ENCODE measurements at places on chromosomes 1 and 21. TPM values are rescaled to one million over a fixed set of nuclear protein-coding genes. Genes with fewer than 3 reads are reported as not detected.
A peak's percentile ranks its signal among the peaks of the same experiment; 100 is the strongest.

The RPS6KA1 gene
- total RNA-seq: 117 TPM

The ITLN2 gene
- total RNA-seq: not detected

The GOLT1A gene
- total RNA-seq: not detected

The FMO1 gene
- total RNA-seq: not detected

- no peak overlapping the region for H3K4me3 ChIP-seq
- H3K36me3 ChIP-seq: no peaks in the 10 kb centered on the region
- no peak overlapping the region for H3K27ac ChIP-seq
Measured at GRCh38 chr1:243842161-243842560, 7.9 kb downstream of the AKT3 start.

DNA sequence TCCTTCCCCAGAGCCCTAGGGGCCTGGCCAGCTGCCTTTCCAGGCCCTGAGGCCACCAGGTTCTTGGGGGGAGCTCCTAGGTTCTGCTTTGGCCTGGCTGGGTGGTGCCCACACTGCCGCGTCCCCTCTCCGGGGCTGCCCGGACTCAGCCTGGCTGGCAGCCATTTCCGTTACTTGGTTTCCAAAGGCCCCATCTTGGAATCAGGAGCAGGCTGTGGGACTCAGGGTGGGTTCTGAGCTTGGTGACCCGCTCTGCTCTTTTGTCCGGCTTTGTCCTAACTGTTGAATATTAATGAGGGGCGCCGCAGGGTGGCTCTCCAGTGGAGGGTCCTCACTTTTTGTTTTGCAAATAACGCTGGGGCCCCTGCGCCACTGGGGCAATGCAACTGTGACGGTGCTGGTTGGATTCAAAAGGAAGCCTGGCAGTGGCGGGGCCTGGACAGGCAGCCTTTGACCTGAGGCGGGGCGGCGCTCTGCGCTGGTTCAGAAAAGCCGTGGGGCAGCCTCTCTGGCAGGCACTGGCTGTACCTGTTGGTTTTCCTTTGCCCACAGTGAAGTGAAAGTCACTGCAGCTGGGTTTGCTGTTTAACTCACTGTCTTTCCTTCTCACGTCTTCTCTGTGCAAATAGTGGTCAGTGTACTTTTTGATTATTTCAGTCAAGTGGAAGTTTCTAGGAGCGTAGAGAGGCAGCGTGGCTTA, 20.2 kb downstream of the SKI start:
- peaks cover 75% of the 10 kb centered on the region for H3K4me1 ChIP-seq
- H3K4me3 ChIP-seq: no peak overlapping the region
- no peak for DNase-seq
- H3K27me3 ChIP-seq: no peaks in the 10 kb centered on the region
- peaks cover 4% of the 10 kb centered on the region for H3K36me3 ChIP-seq

DNA sequence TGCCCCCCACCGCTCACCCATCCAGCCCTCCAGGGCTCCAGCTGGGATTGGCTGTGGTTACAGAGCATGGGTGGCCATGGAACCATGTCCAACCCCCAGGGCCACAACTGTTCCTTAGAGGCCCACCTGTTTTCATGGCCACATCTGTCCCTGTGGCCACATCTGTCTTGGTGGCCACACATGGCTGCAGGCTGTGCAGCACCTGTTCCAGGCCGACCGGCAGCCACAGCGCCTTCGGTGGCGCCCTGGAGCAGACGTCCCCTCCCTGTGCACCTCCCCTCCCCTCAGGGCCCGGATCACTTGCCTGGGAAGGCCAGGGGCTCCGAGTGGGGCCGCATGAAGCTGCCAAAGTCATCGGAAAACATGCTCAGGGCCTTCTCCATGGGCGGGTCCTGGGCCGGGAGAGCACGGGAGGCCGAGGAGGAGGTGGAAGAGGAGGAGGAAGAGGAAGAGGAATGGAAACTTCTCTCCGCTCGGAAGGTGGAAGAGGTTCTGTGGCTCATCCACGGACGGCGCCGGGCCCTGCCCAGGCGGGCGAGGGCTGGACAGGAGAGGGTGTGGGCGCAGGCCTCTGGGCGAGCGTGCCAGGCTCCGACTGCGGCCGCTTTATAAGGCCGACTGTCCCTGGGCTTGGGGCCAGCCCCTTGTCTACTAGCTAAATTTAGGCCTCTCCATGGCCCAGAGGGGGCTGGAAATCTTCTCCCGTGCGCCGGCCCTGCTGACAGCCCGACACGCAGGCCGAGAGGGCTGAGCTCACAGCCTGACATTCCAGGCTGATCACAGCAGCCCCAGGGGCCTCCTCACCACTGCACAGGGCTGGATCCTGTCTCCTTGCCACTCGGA, at the start of gene HSPB7:
TSS of gene HSPB7 (minus strand) at position 583 of the 843 bp plus-strand sequence. CDS start at position 503, 80 bp downstream.
- peaks cover 2% of the 10 kb centered on the region for H3K4me1 ChIP-seq
- no peak within 1 kb of the TSS for H3K27ac ChIP-seq
- DNase-seq: no peak

- peak overlapping the region; percentile 71 for H3K4me3 ChIP-seq
- H3K36me3 ChIP-seq: no peaks in the 10 kb centered on the region
- peak overlapping the region; percentile 74 for H3K27ac ChIP-seq
- no peak for DNase-seq
Measured at GRCh38 chr1:84146411-84147032, 2.5 kb downstream of the PRKACB start.

DNA sequence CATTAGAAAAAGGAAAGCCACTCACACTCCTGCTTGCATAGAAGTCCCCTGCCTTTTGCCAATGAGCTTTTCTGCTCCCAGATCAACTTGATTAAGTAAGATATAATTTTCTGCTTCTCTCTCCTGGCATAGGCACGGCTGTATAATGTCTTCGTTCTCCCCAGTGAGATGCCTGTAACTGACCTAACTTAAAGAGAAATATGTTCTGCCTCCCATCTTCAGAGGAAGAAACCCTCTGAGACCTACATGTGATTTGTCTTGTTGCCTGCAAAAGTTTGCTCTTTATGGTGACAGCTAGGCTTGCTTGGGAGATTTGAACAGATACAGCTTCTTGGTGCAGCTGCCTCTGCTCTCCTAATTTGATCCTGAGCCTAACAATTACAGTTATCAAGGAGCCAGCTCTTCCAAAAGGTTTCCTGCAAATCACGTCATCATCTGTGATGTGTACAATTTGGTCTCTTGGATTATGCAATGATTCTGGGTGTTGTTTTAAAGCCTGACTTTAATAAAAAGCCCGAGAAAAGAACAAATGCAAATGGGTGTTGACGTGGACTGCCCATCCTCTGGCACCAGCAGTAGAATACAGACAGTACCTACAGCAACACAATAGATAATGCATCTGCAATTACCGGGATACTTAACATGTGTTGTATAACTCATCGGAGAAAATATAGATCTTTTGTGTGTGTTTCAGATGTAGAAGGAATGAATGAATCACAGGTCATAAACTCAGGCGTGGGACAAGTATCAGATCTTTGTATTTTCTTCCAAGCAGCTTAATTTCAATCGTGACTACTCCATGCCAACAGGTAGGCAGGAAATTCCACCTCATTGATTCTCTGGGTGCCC, 76.2 kb upstream of the KAZN start:
- H3K4me1 ChIP-seq: no peaks in the 10 kb centered on the region
- no peak overlapping the region for H3K4me3 ChIP-seq
- H3K27ac ChIP-seq: no peak overlapping the region
- no peaks in the 10 kb centered on the region for H3K36me3 ChIP-seq
- DNase-seq: no peak

DNA sequence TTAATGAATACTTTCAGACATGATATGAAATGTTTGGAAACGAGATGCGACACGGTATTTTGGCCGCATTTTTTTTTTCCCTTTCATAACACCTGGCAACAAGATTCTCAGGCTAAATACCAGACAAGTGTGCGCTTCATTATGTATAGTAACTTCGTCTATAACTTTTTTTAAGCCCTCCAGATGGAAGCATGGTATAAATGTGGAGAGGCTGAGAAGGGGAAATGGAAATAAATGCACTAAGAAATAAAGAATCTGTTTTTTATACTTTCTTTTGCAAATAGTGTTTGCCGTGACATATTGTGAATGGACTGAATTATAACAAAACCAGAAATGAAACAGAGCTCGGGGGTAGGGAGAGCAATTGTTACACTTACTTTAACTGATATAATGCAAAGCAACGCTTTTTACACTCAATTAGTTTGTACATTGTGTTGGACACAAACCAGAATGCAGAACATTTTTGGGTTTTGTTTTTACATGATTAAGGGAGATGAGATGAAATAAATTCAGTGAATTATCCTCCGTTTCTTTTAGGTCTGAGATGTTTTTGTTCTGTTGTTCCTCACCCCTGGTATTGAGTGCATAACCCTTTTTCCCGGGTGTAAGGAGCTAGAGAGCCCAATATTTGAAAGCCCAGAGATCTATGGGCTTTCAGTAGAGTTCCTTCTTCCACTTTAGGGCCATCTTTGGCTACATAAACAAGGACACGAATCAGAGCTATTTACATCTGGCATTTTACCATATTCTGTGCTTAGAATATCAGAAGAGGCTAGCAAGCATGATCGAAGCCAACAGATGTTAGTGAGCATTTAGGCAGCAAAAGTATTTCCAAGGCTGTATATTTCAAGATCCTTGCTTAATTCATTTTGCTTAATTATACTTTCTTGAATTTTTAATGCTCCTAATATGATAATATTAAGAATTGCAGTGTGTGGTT, 478.0 kb downstream of the CAMTA1 start:
- no peak overlapping the region for H3K4me3 ChIP-seq
- H3K36me3 ChIP-seq: no peaks in the 10 kb centered on the region
- no peaks in the 10 kb centered on the region for H3K4me1 ChIP-seq
- no peak overlapping the region for H3K27ac ChIP-seq

- no peak for DNase-seq
- no peak overlapping the region for H3K27ac ChIP-seq
- no peak overlapping the region for H3K4me3 ChIP-seq
- no peaks in the 10 kb centered on the region for H3K36me3 ChIP-seq
- no peaks in the 10 kb centered on the region for H3K27me3 ChIP-seq
Measured at GRCh38 chr1:84260852-84261518, 40.5 kb upstream of the SAMD13 start.

DNA sequence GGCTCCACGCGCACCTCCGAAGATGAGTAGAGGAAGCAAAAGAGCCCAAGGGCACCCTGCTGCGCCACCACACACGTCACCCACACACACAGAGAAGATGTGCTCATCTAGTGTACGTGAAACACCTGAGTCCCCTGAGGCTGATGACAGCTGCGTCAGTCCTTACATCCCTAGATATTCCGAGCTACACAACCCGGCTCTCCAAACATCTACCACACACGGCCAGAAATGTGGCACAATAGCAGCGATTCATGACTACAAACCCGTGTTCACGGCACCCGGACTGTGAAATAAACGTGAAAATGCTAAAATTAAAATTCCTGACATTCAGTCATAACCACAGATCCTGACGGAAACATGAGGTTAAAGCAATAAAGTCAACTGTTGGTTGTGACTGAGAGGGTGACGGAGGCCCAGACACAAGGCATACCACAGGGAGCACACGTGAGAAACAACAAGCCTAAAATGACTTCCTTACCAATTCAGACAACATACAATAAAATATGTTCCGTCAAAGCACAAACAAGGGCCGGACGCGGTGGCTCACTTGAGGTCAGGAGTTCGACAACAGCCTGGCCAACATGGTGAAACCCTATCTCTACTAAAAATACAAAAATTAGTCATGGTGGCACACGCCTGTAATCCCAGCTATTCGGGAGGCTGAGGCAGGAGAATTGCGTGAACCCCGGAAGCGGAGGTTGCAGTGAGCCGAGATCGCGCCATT, 7.3 kb downstream of the SSU72 start:
- H3K4me3 ChIP-seq: no peak overlapping the region
- no peak overlapping the region for H3K27ac ChIP-seq
- no peaks in the 10 kb centered on the region for H3K27me3 ChIP-seq
- DNase-seq: no peak

DNA sequence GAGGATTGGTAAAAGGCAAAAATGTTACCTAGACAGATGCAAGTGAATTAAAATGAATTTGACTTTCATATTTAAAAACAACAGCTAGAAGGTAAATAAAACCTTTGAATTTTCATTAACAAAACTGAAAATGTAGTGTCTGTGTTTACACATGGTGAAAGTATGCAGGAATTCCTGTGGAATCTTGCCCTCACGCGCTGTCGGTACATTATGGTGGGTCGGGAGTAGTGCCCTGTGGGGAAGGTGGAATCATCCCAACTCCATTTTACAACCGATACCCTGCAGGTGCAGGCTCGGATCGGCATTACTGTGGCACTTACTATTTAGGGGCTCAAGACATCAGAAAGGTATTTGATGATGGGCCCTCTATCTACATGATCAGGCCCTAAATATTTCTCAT, 197.2 kb upstream of the MAP1LC3C start:
- no peaks in the 10 kb centered on the region for H3K4me1 ChIP-seq
- no peak for DNase-seq
- no peaks in the 10 kb centered on the region for H3K27me3 ChIP-seq
- H3K36me3 ChIP-seq: no peaks in the 10 kb centered on the region

- H3K4me3 ChIP-seq: peak overlapping the region; percentile 51
- H3K36me3 ChIP-seq: no peaks in the 10 kb centered on the region
- peak; percentile 39 for DNase-seq
- peaks cover 21% of the 10 kb centered on the region for H3K4me1 ChIP-seq
Measured at GRCh38 chr21:14541841-14542490, 4.1 kb downstream of the SAMSN1 start.

- H3K4me1 ChIP-seq: no peaks in the 10 kb centered on the region
- H3K36me3 ChIP-seq: no peaks in the 10 kb centered on the region
- H3K27me3 ChIP-seq: no peaks in the 10 kb centered on the region
- no peak overlapping the region for H3K27ac ChIP-seq
Measured at GRCh38 chr1:169390303-169390702, 22.3 kb downstream of the BLZF1 start.

DNA sequence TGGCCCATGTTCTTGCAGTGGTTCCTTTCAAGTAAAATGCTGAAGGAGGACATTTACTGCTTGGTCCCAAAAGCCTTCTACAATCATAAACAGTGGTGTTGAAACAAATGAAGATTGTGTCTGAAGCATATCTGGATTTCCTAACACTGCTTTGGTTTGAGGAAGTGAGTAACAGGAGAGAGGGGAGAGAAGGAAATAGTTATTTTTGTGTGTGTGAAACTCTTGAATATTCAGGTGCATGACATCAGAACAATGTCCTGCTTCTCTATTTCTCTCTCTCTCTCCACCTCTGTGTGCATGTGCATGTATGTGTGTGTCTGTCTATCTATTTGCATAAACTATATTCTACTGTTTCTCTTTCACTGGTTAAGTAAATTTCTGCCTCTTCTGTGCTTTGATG, 61.4 kb upstream of the TNFSF18 start:
- H3K27me3 ChIP-seq: no peaks in the 10 kb centered on the region
- H3K27ac ChIP-seq: no peak overlapping the region
- DNase-seq: no peak
- H3K4me3 ChIP-seq: no peak overlapping the region

- no peak overlapping the region for H3K27ac ChIP-seq
- no peaks in the 10 kb centered on the region for H3K36me3 ChIP-seq
- no peaks in the 10 kb centered on the region for H3K27me3 ChIP-seq
- no peaks in the 10 kb centered on the region for H3K4me1 ChIP-seq
- no peak overlapping the region for H3K4me3 ChIP-seq
- no peak for DNase-seq
Measured at GRCh38 chr1:39926820-39927219, 25.1 kb upstream of the MYCL start.

Data from naive thymus-derived CD4-positive, alpha-beta T cell (primary cell).